Stimulated activated CD8-positive, alpha-beta memory T cell treated with anti-CD3 and anti-CD28 coated beads, Interleukin-4, amount 100 ng/mL, for 4 hours (primary cell): ENCODE measurements at places on chromosomes 6 and 20.

GRCh38 chr20:48623176-48623905 is 204.5 kb downstream of the PREX1 start:
- DNase-seq, result no peak

DNA sequence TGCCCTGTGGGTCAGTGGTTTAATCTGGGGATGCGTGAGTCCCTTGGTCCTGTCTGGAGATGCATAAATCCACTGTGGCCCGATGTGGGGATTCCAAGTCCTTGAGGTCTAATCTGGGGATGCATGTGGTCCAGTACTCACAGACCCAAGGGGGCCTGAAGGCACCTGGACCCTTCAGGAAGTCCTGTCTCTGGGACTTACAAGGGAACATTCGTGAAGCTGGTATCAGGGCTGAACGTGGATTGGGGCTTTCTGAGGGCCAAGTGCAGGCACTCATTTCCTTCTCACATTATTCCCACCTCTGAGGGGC is 25.2 kb upstream of the GTSF1L start:
- no peak for DNase-seq

GRCh38 chr6:3418496-3419060 is 38.3 kb downstream of the SLC22A23 start:
- DNase-seq, result no peak

DNA sequence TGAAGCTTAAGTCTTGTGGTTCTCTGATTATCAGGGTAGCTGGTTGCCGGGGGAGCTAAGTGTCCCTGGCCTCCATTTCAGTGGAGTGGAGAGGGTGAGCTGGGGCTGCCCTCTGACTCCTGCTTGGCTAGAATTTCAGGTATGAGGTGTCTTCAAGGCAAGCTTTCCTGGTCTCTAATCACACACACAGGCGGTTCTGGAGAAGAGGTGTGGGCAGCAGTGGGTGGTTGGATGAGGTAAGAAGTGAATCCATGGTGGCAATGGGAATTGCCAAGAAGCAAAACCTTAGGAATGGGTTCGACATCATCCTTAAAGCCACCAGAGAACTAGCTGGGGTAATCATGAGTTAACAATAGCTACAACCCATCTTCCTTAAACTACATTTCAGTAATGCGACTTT is 157.6 kb downstream of the CARMIL1 start:
- DNase-seq, result no peak

DNA sequence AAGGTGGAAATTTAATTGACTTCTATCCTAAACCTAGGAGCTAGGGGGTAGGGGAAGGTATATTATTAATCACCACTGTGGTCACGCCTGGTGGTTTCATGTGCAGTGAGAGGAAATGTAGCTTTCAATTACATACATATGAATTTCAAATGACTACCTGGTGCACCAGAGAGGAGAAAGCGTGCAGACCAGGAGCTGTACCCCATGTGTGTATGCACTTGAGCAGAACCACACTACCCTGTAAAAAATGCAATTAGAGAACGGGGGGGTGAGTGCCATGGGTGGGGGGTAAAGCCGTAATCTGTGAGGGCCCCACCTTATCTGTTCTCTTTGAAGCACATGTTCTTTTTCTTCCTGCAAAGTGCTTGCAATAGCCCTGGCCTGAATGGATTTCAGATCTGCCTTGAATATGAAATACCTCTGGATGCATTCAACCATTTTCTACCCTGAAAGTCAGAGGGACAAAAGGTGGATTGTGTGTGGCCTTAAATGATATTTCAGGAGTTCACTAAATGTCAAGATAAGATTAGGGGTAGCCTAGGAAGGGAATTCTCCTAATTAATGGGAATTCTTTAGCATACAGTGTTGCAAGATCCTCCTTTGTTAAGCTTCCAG is 30.9 kb upstream of the EDN3 start:
- DNase-seq, result no peak

DNA sequence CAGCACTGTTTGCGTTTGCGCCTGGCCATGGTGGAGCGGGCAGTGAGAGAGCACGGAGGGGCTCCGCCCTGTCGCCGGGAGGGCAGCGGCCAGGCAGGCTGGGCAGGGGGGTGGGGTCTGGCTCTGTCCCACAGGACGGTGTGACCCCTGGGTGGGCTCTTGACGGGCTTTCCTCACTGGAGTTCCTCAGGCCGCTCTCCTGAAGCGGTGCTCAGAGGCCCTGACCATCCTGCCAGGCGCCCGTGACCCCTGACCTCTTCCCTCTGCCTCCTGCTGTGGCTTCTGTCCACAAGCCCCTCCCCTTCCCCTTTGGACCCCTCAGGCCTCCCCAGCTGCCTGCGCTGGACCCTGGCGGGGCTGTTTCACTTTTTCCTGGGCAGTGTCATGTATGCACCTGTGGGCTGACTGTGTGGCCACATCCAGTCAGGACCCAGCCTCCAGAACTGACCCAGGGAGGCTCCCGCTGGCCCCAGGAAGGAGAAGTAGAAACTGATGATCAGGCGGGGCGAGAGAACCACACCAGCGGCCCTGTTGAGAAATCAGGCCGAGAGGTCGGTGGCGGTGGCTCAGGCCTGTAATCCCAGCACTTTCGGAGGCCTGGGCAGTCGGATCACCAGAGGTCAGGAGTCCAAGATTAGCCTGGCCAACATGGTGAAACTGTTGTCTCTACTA is 1.2 kb downstream of the OGFR start:
- no peak for DNase-seq

GRCh38 chr6:162973980-162974379 is 246.2 kb downstream of the PACRG start:
- no peak for DNase-seq

- DNase-seq, result no peak
Observed at GRCh38 chr6:28323813-28324424, 12.0 kb downstream of the ZSCAN31 start.

GRCh38 chr6:15513801-15514711 is 148.8 kb downstream of the DTNBP1 start:
- DNase-seq, result no peak

GRCh38 chr20:52534616-52535015 is 343.0 kb upstream of the ZFP64 start:
- DNase-seq, result no peak

- DNase-seq, result no peak
Observed at GRCh38 chr6:158219228-158219627, 51.1 kb downstream of the GTF2H5 start.

GRCh38 chr6:45002390-45003105 is 325.6 kb upstream of the RUNX2 start:
- no peak for DNase-seq

DNA sequence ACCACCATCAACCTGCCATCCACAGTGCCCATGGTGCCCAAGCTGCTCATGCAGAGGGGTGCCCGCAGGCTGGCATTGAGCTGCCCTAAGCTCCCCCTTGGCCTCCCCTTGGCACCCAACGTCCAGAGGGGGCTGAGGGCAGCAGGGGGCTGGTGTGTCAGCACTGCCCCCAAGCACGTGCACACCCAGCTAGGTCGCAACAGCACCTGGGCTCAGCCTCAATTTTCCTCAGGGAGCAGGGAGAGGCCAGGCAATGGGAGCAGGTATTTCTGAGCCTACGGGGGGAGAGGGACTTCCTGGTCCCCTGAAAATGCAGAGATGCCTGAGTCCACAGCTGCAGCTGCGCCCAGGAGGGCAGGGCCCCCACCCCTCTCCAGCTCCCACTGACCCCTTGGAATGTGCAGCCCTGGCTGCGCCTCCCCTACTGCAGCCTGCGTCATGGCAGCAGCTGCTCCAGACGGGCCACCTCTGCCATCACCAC is 204.2 kb downstream of the ANKRD60 start:
- DNase-seq, result no peak

- no peak for DNase-seq
Observed at GRCh38 chr6:133804265-133804664, 84.6 kb upstream of the TCF21 start.

DNA sequence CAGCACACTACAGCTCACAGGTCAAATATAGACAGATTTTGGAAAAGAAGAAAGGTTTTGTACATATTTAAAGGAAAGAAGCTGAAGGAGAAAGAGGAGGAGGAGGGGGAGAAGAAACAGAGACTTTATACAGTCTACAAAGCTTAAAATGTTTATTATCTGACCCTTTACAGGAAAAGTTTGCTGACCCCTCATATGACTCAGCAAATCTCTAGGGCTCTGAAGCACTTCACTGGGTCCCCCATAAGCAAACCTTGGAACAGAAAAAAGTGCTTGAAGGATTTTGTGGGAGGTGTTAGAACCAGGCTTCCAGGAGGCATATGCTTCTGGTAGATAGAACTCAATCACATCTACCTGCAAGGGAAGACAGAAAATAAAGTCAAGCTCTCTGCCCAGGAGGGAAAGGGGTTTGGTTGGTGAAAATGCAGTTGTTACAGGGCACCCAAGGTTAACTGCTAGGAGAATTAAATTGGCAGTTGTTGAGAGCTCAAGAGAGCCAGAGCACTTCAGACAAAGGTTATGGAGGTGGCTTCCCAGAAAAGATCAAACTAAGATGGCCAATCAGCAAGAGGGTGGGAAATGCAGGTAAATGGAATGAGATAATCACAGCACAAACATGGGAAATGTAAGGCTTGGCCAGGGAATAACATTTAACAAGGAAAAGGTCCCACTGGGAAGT is 207.4 kb upstream of the SGK1 start:
- DNase-seq, result no peak

GRCh38 chr20:51065615-51066014 is 42.7 kb upstream of the KCNG1 start:
- DNase-seq, result no peak

DNA sequence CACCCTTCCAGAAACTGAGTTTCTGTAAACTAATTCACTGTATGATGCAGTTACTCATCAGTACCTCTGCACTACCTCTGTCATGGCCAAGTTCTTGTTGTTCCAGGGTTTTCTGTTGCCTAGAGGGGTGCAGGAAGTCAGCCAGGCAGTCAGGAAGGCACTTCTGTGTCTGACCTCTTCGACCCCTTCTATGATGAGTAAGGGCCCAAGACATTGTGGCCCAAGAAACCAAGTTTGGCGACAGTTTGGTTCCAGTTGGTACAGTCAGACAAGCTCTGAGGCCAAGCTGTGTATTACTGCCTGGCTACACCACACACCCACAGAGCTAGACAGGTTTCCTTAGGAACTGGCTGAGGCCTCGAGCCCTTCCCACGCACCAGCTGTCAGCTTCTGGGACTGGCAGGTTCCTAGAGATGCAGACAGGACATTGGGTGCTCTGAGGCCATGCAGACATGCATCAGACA is 41.2 kb downstream of the TRAF3IP2 start:
- DNase-seq, result no peak

DNA sequence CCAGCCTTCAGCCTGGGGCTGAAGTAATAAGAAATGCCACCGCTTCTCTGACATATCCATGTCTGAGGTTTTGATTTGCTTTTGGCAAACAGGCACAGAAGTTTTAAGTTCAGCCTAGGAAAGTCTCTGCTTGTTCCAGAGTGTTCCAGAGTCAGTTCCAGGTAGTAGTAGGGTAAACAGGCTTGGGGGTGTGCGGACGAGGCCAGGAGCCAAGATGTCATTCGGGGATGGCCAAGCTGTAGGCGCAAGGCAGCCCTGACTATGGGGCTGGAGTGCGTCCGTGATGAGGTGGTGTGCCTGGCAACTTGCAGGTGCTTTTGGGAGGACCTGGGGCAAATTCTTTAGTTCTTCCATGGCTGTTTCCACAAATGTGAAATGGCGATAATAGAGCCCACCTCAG is 60.3 kb downstream of the IRF4 start:
- DNase-seq, result no peak
